ENCODE measurements at places on chromosomes 13 and 19. TPM values are rescaled to one million over a fixed set of nuclear protein-coding genes. Genes with fewer than 3 reads are reported as not detected.
A peak's percentile ranks its signal among the peaks of the same experiment; 100 is the strongest.

ATP4B gene
- not detected for total RNA-seq

NTN5 gene
- total RNA-seq = not detected

DNA sequence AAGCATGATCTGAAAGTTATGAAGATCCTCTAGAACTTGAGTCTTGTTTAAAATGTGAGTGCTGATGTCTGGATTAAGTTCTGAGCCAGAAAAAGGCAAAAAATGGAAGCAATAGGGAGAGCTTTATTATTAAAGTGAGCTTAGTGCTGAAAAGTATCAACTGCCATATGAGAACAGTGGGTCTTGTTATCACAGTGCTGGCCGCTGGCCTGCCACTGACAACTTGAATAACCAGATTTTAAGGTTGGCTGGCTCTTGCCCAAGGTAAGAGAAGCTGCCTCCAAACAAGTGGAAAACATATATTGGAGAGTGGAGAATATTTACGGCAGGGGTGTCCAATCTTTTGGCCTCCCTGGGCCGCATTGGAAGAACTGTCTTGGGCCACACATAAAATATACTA lies 33.9 kb downstream of the NUFIP1 start:
- DNase-seq = no peak

- DNase-seq = peak; percentile 94
Measured at GRCh38 chr19:48445256-48445605, 552 bp upstream of the GRWD1 start.

DNA sequence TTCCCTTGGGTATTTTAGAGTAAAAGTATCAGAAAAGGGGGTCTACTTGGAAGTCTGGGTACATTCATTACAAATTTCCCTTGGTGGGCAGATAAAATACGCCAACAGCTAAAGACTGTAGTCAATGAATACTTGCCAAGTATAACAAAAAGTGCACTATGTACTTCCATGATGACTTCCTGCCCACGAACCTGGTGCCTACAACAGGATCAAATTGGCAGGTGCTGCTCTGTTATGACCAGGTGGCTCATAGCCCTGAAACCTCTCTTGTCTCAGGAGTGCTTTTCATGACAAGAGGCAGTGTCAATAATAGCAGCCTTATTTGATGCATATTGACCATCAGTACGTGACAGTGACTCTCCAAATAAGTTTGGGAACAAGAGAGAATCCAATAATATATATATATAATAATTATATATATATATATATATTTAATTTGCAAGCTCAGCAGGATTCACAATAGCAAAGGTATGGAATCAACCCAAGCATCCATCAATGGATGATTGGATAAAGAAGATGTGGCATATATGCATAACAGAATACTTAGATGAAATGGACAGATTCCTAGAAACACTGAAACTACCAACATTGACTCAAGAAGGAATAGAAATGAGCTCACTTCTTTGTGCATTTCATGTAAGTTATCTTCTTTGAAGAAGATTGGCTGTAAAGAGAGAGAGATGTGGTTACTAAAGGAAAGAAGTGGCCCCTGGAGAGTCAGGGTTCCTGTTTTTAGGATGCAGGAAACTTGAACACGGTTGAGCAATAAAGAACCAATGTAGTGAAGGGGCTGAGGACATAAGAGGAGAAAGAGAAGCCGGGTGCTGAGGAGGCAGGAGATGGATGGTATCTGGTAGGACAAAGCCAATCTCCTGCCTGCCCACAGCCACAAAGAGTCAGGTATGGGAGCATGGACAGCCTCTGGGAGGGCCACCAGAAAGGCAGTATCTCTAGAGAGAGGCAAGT lies 52.0 kb upstream of the GTF2F2 start:
- no peak for DNase-seq

GRCh38 chr13:43273362-43273761 lies 250.0 kb downstream of the DNAJC15 start:
- peak; percentile 59 for DNase-seq

All from IMR-90 (cell line).